Bladder microvascular endothelial cell (primary cell): ENCODE measurements at places on chromosomes 5 and 9. TPM values are rescaled to one million over a fixed set of nuclear protein-coding genes. Genes with fewer than 3 reads are reported as not detected.

The KIF2A gene
- 50.7 and 108 TPM in 2 replicates for total RNA-seq

The SLC6A18 gene
- total RNA-seq = not detected in 2 replicates

The PPP3R2 gene
- not detected in 2 replicates for total RNA-seq

The MCIDAS gene
- total RNA-seq = not detected in 2 replicates

The PCSK5 gene
- total RNA-seq = 1.8 and 2.5 TPM in 2 replicates

The SPATA31A7 gene
- total RNA-seq = not detected in 2 replicates

The RHOBTB3 gene
- total RNA-seq = 29.6 and 41.9 TPM in 2 replicates

The SVEP1 gene
- total RNA-seq = under 0.01 and 1.4 TPM in 2 replicates

The FAM153A gene
- total RNA-seq = not detected in 2 replicates

The MOB3B gene
- under 0.01 and 2.0 TPM in 2 replicates for total RNA-seq

The PCDHGC4 gene
- 0.49 and 2.8 TPM in 2 replicates for total RNA-seq

The HAPLN1 gene
- total RNA-seq = under 0.01 TPM in 1 of 2 replicates, not detected in the other

The PCDHGA12 gene
- 1.8 and 6.2 TPM in 2 replicates for total RNA-seq

The CCNJL gene
- total RNA-seq = 3.2 and 8.0 TPM in 2 replicates

The TMEFF1 gene
- 3.6 and 10.8 TPM in 2 replicates for total RNA-seq

The GCNT4 gene
- total RNA-seq = 0.25 and 0.81 TPM in 2 replicates

The IFT74 gene
- 5.7 and 6.5 TPM in 2 replicates for total RNA-seq

The SLC23A1 gene
- not detected in 2 replicates for total RNA-seq

The CTXN3 gene
- total RNA-seq = not detected in 2 replicates

The IL17B gene
- not detected in 2 replicates for total RNA-seq

The ACOT12 gene
- total RNA-seq = not detected in 2 replicates

The LAMC3 gene
- total RNA-seq = under 0.01 and 0.50 TPM in 2 replicates

The KLF4 gene
- total RNA-seq = 0.65 and 1.6 TPM in 2 replicates

The PCSK1 gene
- total RNA-seq = 0.81 and 2.8 TPM in 2 replicates

The OR2Y1 gene
- not detected in 2 replicates for total RNA-seq

The BSPRY gene
- total RNA-seq = not detected in 2 replicates

The FAM151B gene
- 1.9 and 4.2 TPM in 2 replicates for total RNA-seq

The IPO11 gene
- 70.7 and 129 TPM in 2 replicates for total RNA-seq

The MPDZ gene
- total RNA-seq = 63.6 and 128 TPM in 2 replicates

The OR1J2 gene
- total RNA-seq = 0.13 TPM in 1 of 2 replicates, not detected in the other

The SLIT3 gene
- total RNA-seq = under 0.01 and 0.13 TPM in 2 replicates

The GPR150 gene
- total RNA-seq = 0.06 TPM in 1 of 2 replicates, not detected in the other
